ENCODE measurements at places on chromosomes 3 and 15.

GRCh38 chr15:57388464-57388863 is 12.2 kb downstream of the CGNL1 start:
- no peak for DNase-seq

DNA sequence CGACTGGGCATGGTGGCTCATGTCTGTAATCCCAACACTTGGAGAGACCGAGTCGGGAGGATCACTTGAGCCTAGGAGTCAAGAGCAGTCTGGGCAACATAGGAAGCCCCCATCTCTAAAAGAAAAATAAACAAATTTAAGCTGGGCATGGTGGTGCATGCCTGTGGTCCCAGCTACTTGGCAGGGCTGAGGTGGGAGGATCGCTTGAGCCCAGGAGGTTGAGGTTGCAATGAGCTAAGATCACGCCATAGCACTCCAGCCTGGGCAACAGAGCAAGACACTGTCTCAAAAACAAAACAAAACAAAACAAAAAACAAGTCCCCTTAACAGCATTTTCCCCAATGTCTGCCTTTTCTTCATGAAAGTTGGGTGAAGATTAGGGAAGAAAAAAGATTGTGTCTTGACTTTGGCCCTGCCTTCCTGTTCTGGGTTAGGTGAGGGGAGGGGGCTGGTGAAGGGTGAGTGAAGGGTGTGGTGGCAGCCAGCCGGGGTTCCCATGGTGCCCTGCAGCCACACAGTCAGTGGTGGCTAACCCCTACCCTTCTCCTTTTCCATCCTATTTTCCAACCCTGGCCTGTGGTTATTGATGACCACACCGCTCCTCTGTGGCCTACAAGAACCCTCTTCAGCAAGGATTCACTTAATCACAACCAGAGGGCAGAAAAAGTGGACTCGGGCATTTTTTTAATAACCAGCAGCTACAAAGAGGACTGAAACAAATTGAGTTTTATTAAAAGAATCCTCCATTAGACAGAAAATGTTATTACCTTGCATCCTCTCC is 28.4 kb upstream of the SMAD3 start:
- no peak for DNase-seq

- no peak for DNase-seq
Observed at GRCh38 chr3:104411757-104412156, 955.0 kb upstream of the ALCAM start.

GRCh38 chr15:59694779-59695178 is 5.7 kb upstream of the BNIP2 start:
- DNase-seq, result no peak

DNA sequence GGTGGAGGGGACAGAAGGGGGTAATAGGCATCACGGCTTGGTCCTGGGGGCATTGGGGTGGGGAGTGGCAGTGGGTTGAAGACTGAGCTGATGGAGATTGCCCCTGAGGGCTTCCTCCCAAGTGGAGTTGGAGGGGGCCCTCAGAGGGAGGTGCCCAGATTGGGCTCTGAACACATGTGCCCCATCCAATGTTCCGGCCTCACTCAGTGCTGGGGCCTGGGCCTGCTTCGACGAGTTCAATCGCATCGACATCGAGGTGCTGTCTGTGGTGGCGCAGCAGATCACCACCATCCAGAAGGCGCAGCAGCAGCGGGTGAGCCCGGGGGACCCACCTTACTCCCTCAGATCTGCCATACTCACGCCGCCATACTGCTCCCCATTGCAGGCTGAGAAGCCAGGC is 45.3 kb downstream of the DNAH1 start:
- DNase-seq, result no peak

- no peak for DNase-seq
Observed at GRCh38 chr3:122929188-122930062, 98.1 kb downstream of the SEMA5B start.

Data from NAMALWA (cell line).